ENCODE measurements at places on chromosomes 4 and X.

- no peaks in the 10 kb centered on the region for H3K4me1 ChIP-seq
- H3K4me3 ChIP-seq = no peak overlapping the region
- no peaks in the 10 kb centered on the region for H3K36me3 ChIP-seq
- no peaks in the 10 kb centered on the region for H3K27me3 ChIP-seq
- no peak for DNase-seq
- no peak overlapping the region for H3K27ac ChIP-seq
Observed at GRCh38 chrX:95675794-95676193, 1008.8 kb upstream of the DIAPH2 start.

DNA sequence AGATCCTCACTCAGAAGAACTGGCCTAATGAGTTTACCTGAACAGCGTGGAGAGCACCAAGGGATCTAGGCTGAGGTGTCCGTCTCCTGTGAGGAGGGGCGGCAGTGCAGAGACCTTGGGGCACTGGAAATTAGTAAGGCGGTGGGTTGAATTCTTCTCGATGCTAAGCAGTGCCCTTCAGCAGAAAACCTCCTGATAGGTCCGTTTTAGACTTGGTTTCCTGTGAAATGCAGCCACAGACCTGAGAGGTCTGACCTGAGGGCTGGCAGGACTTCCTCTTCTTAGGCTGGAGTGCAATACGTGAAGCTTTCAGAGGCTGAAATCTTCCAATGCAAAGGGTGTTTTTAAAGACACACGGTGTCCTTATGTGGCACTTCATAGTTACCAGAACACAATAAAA, at the start of gene CLNK:
Gene CLNK (minus strand): TSS at position 138 of the 400 bp plus-strand sequence. CDS start 16,899 bp downstream, outside the sequence.
- H3K27ac ChIP-seq = no peak within 1 kb of the TSS
- no peak for DNase-seq
- H3K4me3 ChIP-seq = no peak within 1 kb of the TSS
- no peaks in the 10 kb centered on the region for H3K36me3 ChIP-seq

GRCh38 chrX:47297874-47298273, 65.1 kb downstream of the USP11 start:
- no peak overlapping the region for H3K27ac ChIP-seq
- DNase-seq = no peak
- no peak overlapping the region for H3K4me3 ChIP-seq
- H3K4me1 ChIP-seq = no peaks in the 10 kb centered on the region

GRCh38 chr4:36325499-36325898, 44.1 kb downstream of the DTHD1 start:
- H3K4me1 ChIP-seq = no peaks in the 10 kb centered on the region
- H3K27ac ChIP-seq = no peak overlapping the region
- H3K4me3 ChIP-seq = no peak overlapping the region
- no peak for DNase-seq

DNA sequence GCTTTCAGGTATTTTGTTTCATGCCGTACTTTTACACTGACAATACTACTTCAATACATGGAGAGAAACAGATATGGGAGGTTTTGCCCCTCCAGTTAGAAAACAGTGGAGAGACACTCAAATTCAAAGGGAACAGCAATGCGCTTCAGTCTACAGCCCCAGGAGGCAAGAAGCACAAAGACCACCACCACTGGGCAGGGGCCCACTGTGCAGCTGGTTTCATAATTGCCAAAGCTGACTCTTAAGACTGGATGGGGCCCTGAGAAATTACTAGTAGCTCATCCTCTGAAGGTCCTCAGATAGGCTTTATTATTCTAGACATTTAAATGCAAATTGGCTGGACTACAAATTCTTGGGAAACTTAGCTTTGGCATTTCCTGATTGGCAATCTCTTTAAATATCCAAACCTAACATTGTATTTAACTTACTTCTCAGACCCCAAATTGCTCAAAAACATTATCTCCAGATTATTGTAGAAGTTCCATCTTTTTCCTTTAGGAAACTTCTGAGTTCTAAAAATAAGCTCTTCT, 85.9 kb upstream of the GPR34 start:
- H3K27me3 ChIP-seq = no peaks in the 10 kb centered on the region
- no peak overlapping the region for H3K27ac ChIP-seq
- no peak overlapping the region for H3K4me3 ChIP-seq
- H3K4me1 ChIP-seq = peaks cover 15% of the 10 kb centered on the region
- no peaks in the 10 kb centered on the region for H3K36me3 ChIP-seq

- H3K4me3 ChIP-seq = peak overlapping the region; percentile 98
- no peaks in the 10 kb centered on the region for H3K27me3 ChIP-seq
- H3K27ac ChIP-seq = peak overlapping the region; percentile 85
- H3K36me3 ChIP-seq = peaks cover 17% of the 10 kb centered on the region
- peaks cover 34% of the 10 kb centered on the region for H3K4me1 ChIP-seq
- peak; percentile 85 for DNase-seq
Observed at GRCh38 chr4:128285085-128285997, 2.3 kb downstream of the PGRMC2 start.

Measured in GM23248 (cell line).